ENCODE measurements at places on chromosomes 1 and 21. TPM values are rescaled to one million over a fixed set of nuclear protein-coding genes. Genes with fewer than 3 reads are reported as not detected.

- DNase-seq: no peak
Measured at GRCh38 chr1:192844360-192844759, 35.5 kb downstream of the RGS2 start.

- DNase-seq: no peak
Measured at GRCh38 chr1:40362699-40363098, 10.8 kb upstream of the SMAP2 start.

DNA sequence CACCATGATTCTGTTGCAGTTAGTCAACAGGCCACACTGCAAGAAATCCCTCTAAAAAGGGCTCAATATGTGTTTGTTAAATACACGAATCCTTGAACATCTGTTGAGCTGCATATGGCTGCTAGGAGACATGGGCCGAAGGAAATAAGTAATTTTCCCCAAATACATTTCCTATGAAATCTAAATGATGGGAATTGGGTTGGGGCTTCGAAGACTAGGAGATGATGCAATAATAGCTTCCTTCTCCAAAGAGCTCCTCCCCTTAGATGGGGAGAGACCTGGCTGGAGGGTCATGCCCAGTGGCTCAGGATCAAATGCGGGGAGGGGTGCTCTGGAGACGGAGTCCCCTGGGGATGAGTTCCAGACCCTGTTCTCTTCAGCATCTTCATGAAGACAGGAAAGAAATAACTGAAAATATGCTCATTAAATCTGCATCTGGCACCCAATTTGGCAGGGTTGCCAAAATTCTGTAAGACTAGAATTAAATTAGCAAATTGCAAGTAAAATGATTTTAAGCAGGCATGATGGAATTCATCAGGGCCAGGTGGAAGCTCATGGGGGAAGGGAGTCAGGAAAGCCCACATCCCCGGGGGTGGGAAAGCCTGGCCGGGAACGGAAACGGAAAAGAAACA is 165.0 kb upstream of the EDN2 start:
- no peak for DNase-seq

DNA sequence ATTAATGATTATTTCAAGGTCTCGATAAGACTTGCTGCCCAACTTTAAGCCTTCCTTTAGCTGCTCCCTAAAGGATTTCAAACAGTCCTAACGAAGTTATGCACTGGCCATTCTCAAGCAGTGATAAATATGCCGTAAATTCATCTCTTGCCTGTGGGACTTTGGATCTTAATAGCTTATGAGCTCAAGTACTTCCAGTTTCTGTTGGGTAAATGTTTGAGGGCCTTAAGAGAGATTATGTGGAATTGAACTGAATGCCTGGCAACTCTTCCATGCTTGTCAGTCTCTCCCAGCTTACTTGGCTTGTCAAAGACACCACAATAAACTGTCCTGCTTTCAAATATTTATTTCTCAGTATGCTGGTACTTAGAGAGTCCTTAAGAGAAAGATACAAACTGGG is 3.5 kb upstream of the OR10J4 start:
- DNase-seq: no peak

GRCh38 chr1:20712215-20712577 is 5.6 kb downstream of the KIF17 start:
- DNase-seq: no peak

GRCh38 chr1:32219022-32219421 is 3.1 kb downstream of the TMEM234 start:
- DNase-seq: no peak

DNA sequence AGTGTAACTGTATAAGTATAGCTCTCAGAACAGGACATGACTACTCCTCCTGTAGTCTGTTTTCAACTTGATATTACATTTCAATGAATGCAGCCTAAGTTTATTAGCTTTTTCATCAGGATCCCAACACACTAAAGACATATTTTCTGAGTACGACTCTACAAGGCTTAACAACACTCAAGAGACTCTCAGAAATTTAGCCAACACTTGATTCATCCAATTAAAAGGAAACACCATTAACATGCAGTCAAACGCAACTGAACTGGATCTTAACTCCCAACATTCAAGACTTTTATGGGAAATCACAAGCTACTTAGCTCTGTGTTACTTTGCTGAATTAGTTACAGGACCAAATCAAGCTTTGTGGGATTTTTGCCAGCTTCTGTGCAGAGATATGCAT is 65.2 kb upstream of the SGIP1 start:
- DNase-seq: no peak

DNA sequence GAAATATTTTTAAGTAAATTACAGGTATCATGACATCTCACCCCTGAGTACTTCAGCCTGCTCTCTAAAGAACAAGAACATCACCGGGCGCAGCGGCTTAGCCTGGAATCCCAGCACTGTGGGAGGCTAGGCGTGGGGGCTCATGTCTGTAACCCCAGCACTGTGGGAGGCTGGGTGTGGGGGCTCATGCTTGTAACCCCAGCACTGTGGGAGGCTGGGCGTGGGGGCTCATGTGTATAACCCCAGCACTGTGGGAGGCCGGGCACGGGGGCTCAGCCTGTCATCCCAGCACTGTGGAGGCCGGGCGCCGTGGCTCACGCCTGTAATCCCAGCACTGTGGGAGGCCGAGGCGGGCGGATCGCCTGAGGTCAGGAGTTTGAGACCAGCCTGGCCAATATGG is 7.7 kb upstream of the CDK11B start:
- DNase-seq: no peak

DNA sequence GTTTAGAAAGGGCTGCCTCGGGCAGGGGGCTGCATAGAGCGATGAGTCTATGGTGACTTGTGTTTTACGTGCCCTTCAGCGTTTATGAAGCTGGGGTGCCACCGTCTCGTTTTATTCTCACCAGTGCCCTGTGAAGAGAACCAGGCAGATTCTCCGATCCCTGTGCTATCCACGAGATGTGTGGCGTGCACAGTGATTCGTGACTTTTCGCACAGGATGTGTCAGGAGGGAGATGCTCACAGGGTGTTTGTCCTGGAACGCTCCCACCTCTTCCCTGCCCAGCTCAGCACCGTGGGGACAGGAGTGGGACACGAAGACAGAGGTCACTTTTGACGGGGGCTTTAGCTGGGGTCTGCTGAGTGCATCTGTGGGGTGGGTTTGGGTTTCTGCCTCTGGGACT is 54.9 kb upstream of the AJAP1 start:
- DNase-seq: no peak

- DNase-seq: no peak
Measured at GRCh38 chr1:65911679-65912078, 119.0 kb downstream of the PDE4B start.

DNA sequence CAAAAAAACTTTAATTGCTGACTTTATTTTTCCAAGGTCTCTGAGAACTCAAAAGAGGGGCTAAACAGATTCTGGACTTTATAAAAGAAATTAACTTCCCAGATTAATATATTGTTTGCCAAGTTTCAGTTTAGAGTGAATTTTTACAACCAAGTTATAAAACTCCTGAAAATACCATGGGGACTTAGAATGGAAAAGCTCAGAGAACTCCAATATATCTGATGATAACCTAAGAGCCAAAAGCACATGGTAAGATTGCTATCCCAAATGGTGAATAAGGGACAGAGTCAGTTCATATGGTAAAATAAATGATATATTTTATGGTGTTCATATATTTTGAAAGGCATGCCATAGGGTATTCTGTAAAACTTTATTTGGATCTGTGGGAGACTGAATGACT is 470.9 kb downstream of the TTLL7 start:
- no peak for DNase-seq

- DNase-seq: no peak
Measured at GRCh38 chr1:21396516-21396915, 43.4 kb upstream of the NBPF3 start.

- DNase-seq: no peak
Measured at GRCh38 chr1:8200317-8201115, 117.4 kb upstream of the SLC45A1 start.

DNA sequence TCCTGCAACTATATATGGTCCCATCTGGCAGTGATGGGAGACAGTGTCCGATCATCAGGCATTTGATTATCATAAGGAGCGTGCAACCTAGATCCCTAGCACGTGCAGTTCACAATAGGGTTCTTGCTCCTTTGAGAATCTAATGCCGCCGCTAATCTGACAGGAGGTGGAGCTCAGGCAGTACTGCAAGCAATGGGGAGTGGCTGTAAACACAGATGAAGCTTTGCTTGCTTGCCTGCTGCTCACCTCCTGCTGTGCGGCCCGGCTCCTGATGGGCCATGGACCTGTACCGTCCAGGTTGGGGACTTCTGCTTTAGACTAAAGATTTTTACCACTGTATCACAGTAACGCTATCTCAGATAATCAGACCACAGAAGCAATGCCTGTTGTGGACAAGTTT is 63.8 kb downstream of the TGFB2 start:
- DNase-seq: no peak

DNA sequence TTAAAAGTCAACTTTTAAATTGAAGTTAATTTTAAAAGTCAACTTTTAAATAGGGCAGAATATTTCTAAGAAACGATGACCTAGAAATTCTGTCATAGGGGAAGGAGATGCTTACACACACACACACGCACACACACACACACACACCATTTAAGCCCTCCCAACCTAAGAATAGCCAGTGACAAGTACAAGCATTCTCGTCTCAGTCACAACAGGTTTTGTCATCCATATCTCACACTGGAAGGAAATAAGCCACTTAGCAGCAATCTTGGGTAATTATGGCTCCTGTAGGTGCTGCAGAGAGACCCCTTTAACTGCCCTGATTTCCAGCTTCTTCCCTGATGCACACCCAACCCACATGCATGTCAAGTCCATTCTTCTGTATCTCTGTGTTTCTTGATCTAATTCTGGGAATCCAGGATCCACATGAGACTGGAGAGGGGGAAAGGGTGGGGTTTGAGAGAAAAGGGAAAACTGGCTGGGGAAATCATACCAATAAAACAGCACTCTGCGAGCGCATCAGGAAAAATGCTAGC is 338.1 kb downstream of the PAPPA2 start:
- DNase-seq: no peak

GRCh38 chr1:156815307-156815826 is 1.3 kb downstream of the SH2D2A start:
- DNase-seq: no peak

DNA sequence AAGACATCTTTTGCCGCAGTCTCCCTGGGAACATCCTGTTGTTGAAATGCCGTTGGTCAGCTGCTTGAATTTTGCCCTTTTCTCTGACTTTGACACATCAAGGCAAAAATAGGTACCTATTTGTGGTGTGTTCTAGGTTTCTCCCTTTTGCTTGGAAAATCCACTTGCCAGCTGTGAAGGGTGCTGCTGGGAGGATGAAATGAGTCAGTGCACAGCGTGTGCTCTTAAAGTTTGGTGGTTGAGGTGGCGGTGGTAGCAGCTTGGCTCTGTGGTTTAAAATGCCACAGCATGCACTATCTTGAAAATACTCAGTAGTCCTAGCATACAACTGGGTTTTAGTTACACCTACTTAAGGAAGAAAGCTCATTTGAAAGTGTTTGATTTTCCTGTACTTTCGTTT is 183.8 kb downstream of the DHRS3 start:
- no peak for DNase-seq

GRCh38 chr1:194865383-194865782 is 1679.0 kb upstream of the B3GALT2 start:
- DNase-seq: no peak

DNA sequence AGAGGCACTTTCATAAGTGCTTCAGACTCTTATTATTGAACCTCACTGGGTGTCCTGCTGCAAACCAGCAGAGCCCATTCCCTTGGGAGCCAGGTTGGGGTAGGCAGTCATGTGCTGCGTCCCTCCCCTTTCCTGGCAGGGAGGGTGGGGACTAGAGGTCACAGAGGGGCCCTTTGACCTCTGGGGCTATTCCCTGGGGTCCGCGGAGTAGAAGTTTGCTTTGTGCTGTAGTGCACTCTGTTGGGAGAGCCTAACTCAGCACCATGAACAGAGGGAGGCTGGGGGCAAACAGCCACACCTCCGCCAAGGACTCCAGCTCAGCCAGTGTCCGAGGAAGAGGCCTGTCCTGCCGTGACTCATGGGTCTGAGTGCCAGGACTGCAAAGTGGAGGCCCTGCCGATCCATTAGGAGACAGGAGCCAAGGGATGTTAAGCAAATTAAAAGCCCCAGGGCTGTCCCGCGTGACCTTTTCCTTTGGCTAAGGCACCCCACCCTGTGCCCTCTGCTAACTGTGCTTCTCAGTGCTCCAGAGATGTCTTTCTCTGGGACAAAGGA is 3.0 kb upstream of the IGSF21 start:
- DNase-seq: no peak

DNA sequence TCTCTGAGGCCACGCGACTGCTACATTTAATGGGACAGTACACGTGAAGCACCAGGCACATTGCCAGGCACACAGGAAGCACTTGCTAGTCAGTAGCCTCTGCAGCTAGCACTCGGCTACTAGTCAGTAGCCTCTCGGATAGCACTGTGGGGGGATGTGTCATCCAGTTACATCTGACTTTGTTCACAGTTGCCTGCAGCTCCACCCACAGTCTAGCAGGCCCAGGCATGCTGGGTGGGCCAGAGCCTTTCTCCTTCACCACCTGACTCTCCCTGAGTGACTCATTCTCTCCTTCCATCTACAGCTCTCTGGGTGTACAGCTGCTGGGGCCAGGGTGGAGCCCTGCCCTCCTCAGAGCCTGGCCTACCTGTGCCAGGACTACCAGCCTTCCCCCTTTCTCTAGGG is 51.5 kb downstream of the PTPRF start:
- no peak for DNase-seq

DNA sequence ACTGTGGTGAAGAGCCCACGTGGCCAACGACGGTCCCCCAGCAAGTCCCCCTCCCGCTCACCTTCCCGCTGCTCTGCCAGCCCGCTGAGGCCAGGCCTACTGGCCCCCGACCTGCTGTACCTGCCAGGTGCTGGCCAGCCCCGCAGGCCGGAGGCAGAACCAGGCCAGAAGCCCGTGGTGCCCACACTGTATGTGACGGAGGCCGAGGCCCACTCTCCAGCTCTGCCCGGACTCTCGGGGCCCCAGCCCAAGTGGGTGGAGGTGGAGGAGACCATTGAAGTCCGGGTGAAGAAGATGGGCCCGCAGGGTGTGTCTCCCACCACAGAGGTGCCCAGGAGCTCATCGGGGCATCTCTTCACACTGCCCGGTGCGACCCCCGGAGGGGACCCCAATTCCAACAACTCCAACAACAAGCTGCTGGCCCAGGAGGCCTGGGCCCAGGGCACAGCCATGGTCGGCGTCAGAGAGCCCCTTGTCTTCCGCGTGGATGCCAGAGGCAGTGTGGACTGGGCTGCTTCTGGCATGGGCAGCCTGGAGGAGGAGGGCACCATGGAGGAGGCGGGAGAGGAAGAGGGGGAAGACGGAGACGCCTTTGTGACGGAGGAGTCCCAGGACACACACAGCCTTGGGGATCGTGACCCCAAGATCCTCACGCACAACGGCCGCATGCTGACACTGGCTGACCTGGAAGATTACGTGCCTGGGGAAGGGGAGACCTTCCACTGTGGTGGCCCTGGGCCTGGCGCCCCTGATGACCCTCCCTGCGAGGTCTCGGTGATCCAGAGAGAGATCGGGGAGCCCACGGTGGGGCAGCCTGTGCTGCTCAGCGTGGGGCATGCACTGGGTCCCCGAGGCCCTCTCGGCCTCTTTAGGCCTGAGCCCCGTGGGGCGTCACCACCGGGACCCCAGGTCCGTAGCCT is 46.8 kb downstream of the TRIM11 start:
- DNase-seq: no peak

The SLAMF9 gene
- not detected for total RNA-seq

The IL20 gene
- not detected for total RNA-seq

The RHD gene
- not detected for total RNA-seq

The RCSD1 gene
- total RNA-seq: not detected

The F13B gene
- not detected for total RNA-seq

The SLC25A34 gene
- total RNA-seq: not detected

The ETNK2 gene
- 11.9 TPM for total RNA-seq

The PLEKHO1 gene
- total RNA-seq: 45.6 TPM

The MANEAL gene
- 31.3 TPM for total RNA-seq

The SERTAD4 gene
- 14.2 TPM for total RNA-seq

The ATP6V1G3 gene
- not detected for total RNA-seq

The CLDN17 gene
- total RNA-seq: not detected
